ENCODE measurements at places on chromosomes 16 and 17.

GRCh38 chr17:78680436-78680835 lies 101.6 kb downstream of the CYTH1 start:
- DNase-seq: no peak

DNA sequence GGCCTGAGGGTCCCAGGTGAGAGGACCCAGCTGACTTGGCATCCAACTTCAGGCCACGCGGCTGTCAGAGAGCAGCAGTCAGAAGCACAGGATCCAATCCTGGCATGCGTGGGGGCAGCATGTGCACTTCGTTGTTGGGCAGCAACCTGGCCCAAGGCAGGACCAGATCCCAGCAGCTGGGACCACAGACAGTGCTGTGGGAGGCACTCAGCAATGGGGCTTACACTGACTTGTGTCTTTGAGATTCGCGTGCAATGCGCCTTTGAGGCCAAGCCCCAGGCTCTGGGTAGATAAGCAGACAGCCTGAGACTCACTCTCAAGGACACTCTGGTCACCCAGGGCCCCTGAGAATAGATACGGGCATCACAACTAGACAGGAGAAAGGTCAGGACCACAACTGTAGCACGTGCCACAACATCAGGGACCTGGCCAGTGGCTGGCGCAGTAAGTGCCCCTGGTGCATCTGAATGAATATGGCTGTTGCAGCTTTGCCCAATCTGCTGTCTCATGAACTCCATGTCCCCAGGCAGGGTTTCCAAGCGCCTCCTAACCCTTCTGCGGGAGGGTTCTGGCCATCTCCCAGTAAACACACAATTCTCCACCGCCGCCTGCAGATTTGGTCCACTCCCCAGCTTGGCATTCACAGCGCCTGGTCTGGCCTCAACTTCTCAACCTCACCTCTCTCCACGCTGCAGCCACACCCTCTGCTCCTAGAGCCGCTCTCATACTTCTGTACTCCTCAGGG lies 3.2 kb downstream of the PAM16 start:
- no peak for DNase-seq

- no peak for DNase-seq
These were observed 274.5 kb upstream of the ELAC2 start for GRCh38 chr17:13292291-13292690.

DNA sequence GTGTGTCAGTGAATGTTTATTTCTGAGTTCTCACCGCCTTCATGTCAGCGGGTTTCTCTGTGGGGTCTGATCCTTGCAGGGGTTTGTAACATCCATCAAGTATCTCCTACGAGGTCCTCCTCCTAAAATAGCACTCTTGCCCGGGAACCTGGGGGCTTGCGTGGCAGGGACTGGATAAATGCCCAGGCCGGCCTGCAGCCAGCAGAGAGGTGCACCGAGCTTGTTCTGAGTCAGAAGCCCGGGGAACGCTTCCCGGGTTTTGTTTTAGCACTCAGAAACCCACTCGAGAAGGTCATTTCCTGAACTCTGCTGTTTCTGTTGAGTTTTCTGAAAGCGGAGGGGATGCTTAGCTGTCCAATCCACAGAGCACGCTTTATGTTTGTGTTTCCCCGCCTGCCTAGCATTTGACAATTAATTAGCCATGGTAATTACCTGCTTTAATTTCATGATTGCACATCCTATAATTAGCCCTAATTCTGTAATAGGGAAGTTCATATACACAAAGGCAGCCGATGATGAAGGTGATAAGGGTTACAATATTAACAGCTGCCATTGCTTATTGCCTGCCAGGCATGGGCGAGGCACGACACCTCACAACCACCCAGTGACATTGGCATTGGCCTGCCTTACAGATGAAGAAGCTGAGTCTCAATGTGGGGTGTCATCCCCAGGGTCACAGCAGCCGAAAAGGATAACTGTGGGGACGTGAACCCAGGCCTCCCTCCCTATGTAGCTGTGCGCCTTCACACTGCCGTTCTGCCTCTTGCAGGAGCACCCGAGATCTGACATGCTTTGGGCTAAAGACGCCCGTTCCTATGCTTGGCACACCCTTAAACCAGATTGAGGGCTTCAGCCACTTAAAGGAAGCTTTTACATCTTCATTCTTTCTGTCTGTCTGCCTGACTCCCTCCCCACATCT lies 333.1 kb downstream of the CPPED1 start:
- no peak for DNase-seq

GRCh38 chr16:58842746-58843145 lies 108.6 kb upstream of the GOT2 start:
- no peak for DNase-seq

- DNase-seq: no peak
These were observed 65.2 kb downstream of the KSR1 start for GRCh38 chr17:27521281-27522027.

GRCh38 chr16:48999044-48999443 lies 282.6 kb downstream of the CBLN1 start:
- no peak for DNase-seq

Measured in NCI-H1048 (cell line).